Suppressor macrophage treated with lipopolysaccharide for 4 hours (primary cell): ENCODE measurements at places on chromosomes 3 and 15.
A peak's percentile ranks its signal among the peaks of the same experiment; 100 is the strongest.

GRCh38 chr15:55897560-55898336, 95.7 kb downstream of the NEDD4 start:
- DNase-seq, result peak; percentile 38

DNA sequence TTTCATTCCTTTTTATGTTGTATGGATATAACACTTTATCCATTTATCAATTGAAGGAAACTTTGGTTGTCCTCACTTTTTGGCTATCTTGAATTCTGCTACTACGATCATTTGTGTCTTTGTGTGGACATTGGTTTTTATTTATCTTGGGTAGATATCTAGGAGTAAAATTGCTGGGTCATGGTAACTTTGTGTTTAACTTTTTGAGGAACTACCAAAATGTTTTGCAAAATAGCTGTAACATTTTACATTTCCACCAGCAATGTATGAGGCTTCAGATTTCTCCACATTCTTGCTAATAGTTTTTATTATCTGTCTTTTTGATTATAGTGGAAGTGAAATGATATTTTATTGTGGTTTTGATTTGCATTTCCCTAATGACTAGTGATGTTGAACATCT, 55.6 kb downstream of the TLNRD1 start:
- DNase-seq, result peak; percentile 42

DNA sequence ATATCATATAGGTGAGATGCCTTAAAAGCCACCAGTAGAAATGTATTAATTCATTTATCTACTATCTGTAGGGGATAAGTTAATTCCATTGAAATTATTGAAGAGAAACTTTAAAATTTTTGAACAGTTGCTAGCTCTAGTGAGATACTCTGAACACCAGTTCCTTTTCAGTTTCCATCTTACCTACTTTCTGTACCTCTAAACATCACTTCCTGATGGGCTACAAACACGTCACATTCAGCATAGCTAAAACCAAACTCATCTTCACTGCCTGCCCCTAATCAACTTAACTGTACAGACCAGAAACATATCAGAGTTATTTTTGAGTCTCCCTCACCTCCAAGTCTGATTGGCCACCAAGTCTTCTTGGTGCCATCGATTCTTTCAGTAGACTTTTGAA, 88.9 kb downstream of the FEZF2 start:
- no peak for DNase-seq

DNA sequence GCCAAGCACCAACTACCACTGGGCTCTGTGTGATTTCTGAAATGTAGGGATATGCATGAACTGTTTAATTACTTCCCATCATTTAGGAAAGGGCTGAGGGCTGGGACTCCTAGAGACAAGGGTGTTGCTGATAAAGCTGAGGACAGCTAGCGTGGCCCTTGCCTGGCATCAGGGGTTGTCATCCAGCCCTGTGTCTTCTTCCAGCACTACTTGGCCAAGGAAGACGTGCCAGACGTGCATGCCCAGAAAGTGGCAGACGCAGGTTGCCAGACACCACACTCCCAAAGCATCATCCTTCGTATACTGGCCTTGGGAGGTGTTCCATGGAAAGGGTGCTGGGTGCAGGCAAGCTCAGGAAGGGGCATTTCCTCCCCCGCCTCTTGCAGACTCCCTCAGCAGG, 64.8 kb downstream of the LRIG1 start:
- DNase-seq, result no peak

GRCh38 chr3:14614862-14615261, 36.7 kb upstream of the CCDC174 start:
- no peak for DNase-seq

- no peak for DNase-seq
These were observed 167.5 kb upstream of the TRIM42 start for GRCh38 chr3:140510303-140510861.

DNA sequence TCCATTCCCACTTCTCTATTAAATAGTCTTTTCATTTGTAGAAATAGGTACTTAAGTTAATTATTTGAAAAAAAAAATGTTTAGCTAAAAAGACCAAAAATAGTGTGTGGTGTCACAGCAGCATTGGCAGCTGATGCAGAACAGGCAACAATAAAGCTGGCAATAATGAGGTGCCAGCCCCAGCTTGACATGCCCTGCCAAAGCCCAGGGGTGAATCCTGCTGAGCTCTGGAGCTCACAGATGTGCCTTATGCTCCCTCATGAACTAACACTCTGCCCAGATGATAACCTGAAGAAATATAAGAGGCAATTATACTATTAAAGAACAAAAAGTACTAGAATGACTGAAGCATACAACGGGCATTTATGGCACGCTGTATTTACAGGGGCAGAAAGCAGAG, 63.8 kb downstream of the IGSF11 start:
- DNase-seq, result no peak

DNA sequence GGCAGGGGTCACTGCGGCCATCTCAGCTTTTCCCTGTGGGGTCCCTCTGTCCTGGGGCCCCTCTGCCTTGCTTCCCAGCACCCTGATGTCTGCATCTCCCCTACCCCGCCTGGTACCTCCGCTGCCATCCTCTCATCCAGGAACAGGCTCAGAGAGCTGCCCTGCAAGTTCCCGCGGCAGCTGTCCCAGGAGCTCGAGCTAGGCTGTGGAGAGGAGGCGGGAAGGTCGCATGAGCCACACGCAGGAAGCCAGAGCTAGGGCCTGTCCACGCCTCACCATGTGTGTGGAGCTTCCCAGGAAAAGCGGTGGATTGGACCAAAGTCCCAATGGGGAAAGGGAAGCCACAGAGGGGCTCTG, 12.5 kb downstream of the PLA2G4B start:
- no peak for DNase-seq

GRCh38 chr15:90862964-90863778, 5.2 kb upstream of the FURIN start:
- peak; percentile 87 for DNase-seq

GRCh38 chr3:151387842-151388241, 3.3 kb upstream of the P2RY12 start:
- DNase-seq, result peak; percentile 47

GRCh38 chr3:52519445-52520140, 14.1 kb downstream of the NT5DC2 start:
- no peak for DNase-seq

- peak; percentile 31 for DNase-seq
These were observed 28.0 kb upstream of the GABRA5 start for GRCh38 chr15:26838742-26839460.

- no peak for DNase-seq
These were observed 342.2 kb downstream of the FOXP1 start for GRCh38 chr3:71241246-71241901.

DNA sequence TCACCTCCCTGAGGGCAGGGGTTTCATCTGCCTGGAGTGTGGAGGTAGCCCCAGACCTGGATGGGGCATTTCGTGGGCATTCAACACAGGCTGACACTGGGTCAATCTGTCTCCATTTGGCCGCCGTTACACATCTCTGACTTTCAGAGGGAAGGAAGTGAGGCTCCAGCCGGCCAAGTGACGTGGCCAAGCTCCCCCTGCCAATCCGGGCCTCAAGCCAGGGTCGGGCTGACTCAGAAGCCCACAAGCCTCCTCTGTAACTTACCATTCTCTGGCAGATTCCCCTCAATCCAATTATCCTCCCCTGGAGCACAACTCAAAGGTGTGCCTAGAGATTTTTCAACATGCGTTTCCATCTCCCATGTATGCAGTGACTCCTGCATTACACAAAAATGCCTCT, 227.6 kb downstream of the KLF13 start:
- peak; percentile 2 for DNase-seq

DNA sequence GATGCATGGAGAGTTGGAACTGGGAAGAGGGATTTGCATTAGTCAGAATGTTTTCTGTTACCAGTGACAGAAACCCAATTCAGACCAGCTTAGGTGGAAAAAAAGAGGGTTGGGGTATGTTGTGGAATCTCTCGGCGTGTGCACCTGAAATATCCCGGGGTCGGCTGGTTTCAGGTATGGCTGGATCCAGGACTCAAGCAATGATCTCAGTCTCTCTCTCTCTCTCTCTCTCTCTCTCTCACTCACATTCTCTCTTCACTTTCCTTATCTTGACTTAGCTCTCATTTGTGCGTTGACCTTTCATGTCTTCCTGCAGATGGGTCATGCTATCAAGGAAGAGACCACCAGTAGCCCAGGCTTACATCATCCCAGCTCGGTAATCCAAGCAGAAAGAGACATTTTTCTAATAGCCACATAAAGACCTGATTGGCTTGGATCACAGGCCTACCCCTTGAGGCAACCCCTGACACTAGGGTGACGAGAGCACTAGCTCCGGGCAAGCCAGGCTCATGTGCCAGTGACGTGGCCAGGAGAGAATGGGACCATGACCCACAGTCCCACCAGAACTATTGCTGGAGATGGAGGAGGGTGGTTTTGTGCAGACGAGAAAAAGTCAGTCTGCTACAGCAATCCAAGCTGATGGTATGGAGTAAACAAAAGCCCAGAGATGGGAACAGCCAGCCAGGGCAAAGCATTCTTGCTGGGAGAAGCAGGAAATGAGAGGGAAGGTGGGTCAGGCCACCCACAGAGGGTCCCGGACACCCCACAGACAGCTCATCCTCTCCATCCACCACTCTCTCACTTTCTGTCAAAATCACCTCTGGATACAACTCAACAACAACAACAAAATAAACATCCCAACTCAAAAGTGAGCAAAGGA, 91.7 kb downstream of the CHSY1 start:
- no peak for DNase-seq

DNA sequence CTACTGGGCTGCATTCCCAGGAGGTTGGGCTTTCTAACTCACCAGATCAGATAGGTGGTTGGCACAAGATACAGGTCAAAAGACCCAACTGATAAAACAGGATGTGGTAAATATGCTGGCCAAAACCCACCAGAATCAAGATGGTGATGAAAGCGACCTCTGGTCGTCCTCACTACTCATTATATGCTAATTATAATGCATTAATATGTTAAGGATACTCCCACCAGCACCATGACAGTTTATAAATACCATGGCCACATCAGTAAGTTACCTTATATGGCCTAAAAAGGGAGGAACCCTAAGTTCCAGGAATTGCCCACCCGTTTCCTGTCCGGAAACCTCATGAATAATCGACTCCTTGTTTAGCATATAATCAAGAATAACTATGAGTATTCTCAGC, 31.6 kb downstream of the CFAP44 start:
- no peak for DNase-seq

DNA sequence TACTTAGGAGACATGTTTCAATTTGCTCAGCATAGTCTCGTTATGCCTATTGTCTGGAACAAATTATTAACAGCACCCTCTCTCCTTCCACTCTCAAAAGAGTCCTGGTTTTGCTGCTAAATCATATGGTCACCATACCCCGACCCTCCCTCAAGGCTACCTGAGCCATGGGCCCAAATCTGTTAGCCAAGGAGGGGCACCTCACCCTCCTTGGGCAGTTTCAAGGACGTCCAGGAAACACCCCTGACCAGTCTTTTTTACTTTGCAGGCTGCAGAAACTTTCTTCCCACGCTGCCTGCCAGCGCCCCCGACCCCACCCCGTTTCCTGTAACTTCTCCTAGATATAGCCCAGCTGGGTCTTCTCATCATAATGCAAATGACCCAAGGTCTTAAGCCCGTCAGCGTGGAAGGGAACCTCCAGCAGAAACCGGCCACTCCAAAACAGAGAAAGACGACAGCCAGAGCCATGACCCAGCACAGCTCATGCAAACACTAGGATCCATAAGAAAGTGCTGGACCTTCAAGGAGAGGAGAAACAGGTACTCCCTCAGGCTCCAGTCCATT, 62.3 kb downstream of the ADCY5 start:
- no peak for DNase-seq

- no peak for DNase-seq
These were observed 78.4 kb downstream of the CHSY1 start for GRCh38 chr15:101173233-101174119.

DNA sequence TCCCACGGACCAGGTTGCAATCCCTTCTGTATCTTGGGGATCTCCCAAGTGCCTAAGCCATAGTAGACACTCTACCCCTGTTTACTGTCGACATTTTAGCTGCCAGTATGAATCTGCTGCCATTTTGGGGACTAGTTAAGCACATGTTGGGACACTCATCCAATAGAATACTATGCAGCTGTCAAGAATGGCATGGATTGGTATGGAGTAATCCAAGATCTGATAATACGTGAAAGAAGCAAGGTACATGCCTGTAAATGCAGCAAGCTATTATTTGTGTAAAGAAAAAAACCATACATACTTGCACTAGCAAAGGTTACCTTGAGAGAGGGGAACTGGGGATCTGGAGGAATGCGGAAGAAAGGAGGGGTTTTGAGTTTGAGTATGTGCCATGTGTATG, 129.3 kb downstream of the SMAD6 start:
- no peak for DNase-seq

GRCh38 chr15:67108122-67108961, 42.9 kb downstream of the SMAD3 start:
- DNase-seq, result peak; percentile 46

DNA sequence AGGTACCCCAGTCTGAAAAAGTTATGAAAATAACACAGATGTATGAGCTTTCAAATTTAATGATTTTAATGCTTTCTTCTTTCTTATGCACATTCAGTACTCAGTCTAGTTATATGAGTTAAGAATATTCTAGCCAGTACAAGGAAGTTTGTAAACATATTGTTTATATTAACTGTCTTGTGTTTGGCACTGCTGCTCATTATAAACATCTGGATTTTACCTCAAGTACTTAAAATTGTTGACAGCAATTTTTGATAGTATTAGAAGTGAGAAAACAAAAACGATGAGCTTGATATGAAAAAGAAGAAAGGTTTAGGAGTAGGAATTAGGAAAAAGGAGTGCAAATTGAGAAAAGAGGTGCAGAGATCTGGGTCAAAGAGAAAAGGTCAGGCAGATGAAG, 293.3 kb downstream of the C3orf38 start:
- DNase-seq, result no peak

DNA sequence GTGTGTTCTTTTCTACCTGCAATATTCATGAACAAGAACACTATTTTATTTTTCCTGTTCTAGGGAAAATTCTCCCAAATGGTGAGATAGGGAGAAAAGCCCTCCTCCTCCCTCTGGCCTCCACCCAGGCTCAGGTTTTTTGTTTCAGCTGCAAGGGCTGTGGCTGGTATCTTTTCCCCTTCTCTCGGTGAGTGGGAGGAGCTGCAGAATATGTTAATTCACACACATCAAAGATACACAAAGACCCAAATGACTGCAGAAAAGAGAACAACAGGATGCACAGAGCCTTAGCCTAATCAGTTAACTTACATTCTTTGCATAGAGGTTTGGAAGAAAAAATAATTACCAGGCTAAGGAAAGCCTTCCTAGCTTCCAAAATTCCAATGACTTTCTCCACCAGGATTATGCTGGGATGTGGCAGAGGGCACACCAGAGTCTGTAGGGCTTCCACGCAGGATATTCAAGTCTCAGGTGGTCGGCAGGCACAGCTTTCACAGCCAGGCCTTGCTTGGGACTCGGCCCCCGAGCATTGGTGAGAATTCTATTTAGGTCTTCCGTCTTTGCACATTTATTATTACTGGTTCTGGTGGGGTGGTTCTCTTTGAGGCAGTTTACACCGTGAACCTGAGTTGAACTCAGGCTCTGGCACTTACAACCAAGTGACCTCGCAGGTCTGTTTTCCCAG, 64.9 kb downstream of the ABHD5 start:
- DNase-seq, result no peak

GRCh38 chr15:31265871-31266711, 60.5 kb upstream of the KLF13 start:
- peak; percentile 92 for DNase-seq
